Stimulated activated CD8-positive, alpha-beta memory T cell treated with anti-CD3 and anti-CD28 coated beads, Interleukin-2, amount 100 ng/mL, for 1 hour (primary cell): ENCODE measurements at places on chromosomes 6 and 20.

DNA sequence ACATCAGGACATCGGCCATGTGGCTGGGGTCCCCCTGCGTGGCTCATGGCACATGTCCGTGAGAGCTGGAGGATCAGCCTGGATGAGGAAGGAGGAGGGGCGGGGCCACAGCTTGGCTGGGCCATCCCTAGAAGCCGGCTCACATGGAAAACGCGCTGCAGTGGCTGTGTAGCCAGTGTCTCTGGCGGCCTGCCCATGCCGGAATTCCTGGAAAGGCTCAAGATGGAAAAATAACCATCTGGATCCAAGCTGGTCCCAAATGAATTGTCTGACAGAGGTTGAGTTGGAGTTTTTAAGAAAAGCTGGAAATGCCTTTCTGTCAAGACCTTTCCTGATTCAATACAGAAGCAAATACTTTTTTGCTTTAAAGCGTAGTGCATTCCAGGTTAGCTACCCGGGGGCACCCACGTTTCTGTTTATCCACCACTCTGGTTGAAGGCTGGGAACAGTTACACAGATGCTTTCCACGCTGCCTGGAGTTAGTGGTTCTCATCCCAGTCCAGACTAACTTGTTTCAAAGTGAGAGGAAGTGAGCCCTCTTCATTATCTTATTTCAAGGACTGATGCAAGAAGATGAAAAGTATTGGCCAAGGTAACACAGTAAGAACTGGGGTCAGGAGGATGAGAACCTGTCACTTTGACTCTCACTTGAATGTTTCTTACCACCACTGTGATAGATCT is 99.0 kb downstream of the GMPR start:
- DNase-seq, result no peak

DNA sequence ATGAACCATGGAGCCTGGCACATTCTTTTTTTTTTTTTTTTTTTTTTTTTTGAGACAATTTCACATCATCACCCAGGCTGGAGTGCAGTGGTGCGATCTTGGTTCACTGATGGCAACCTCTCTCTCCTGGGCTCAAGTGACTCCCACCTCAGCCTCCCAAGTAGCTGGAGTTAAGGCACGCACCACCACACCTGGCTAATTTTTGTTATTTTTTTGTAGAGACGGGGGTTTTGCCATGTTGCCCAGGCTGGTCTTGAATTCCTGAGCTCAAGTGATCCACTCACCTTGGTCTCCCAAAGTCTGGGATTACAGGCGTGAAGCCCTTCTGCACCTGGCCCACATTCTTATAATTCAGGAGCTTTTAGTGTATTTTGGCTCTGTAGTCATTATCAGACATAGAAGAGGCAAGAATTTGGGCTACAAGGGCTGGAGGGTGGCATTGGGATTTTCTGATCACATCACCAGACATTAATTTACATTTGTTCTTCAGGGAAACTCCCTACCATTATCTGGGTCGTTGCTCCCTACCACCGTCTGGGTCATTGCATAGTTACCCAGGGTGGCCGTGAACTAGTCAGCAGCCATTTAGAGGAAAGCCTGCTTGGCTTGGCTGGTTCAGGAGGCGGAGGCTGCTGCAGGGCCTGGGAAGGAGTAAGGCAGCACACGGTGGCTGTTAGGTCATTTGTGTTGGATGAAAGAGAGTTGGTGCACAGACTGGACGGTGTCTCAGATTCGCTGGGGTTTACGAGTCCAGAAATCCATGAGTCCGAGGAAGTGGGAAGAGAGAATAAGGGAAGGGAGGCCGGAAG is 17.6 kb downstream of the ARID1B start:
- no peak for DNase-seq

DNA sequence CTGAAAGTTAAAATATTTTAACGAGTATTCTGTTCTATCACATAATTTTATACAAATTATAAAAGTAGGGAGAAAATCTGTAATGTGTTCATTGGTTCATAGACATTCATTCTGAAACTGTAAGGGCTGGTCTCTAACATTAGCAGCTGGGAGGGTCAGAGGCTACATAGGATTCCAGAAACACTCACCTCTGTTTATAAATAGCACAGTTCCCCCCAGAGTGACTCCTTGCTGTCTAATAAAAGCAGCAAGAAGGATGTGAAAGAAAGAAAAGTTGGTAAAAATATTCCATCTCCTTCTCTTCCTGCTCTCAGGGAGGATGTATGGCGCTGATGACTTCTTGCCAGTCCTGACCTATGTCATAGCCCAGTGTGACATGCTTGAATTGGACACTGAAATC is 25.3 kb upstream of the NAA20 start:
- no peak for DNase-seq

DNA sequence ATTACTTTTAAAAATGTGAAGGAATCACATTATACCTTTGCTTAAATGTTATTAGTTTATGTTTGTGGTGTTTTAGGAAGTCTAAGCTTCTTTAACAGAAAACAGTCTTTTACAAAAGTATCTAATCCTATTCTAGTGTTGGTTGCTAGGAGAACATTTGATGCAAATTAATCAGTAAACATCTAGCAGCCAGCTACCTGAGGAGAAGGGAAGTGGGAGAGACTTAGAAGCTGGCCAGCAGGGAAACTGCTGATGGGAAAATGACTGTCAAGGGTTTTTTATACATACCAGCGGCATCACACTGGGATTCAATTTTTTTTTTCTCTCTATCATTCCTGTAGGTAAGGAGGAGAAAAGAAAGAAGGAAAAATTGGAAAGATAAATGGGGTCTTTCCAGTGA is 686.0 kb upstream of the MMS22L start:
- no peak for DNase-seq

GRCh38 chr6:52074716-52075115 is 12.7 kb downstream of the PKHD1 start:
- no peak for DNase-seq

DNA sequence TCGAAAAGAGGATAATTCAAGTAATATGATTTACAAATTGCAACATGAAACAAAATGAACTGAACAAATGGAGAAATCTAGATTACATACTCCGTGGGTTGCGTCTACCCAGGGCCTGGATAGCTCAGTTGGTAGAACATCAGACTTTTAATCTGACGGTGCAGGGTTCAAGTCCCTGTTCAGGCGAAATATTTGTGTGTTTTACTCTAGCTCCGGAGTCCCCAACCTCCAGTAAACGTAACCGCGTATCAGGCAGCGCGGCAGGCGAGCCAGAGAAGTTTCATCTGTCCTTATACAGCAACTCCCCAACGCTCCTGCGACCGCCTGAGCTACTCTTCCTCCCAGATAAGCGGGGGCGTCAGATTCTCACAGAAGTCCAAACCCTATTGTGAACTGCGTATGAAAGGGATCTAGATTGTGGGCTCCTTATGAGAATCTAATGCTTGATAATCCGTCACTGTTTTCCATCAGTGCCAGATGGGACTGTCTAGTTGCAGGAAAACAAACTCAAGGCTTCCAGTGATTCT is 176.1 kb downstream of the TRIM27 start:
- DNase-seq, result no peak

GRCh38 chr20:51424270-51425117 is 118.0 kb downstream of the NFATC2 start:
- no peak for DNase-seq

- DNase-seq, result no peak
Measured at GRCh38 chr20:7596541-7596940, 343.7 kb downstream of the HAO1 start.

DNA sequence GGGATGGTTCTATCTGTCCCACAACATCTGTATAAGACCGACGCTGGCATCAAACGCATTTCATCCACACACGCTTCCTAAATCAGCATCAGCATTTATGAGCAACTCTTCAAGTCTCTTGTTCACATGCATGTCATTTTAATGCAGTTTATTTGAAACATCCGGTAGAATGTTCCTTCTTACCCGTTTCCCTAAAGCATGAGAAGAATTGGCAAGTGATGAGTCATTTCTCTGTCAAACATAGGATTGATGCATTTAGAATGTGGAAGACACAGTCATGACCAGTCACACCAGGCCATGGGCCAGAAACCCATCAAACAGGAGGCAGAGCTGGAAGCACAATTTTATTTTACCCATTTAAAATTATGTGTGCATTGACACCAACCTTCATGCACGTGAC is 122.8 kb downstream of the UST start:
- DNase-seq, result no peak

GRCh38 chr6:73579851-73580246 is 59.0 kb upstream of the EEF1A1 start:
- DNase-seq, result no peak

GRCh38 chr20:46330072-46330763 is 21.9 kb upstream of the CDH22 start:
- DNase-seq, result no peak

GRCh38 chr6:70956451-70957283 is at the start of gene B3GAT2:
Gene B3GAT2 (minus strand): TSS chr6:70957060. CDS start chr6:70956429, 631 bp downstream.
- no peak for DNase-seq

- no peak for DNase-seq
Measured at GRCh38 chr6:83062225-83062624, 3.4 kb downstream of the UBE3D start.

GRCh38 chr6:37696841-37697662 is 631 bp downstream of the MDGA1 start:
- DNase-seq, result peak; percentile 14

- no peak for DNase-seq
Measured at GRCh38 chr6:169215201-169215681, 38.4 kb downstream of the THBS2 start.

GRCh38 chr6:83365931-83366330 is 64.9 kb downstream of the ME1 start:
- no peak for DNase-seq

- DNase-seq, result no peak
Measured at GRCh38 chr20:58312836-58313235, 3.3 kb downstream of the RAB22A start.

- peak; percentile 69 for DNase-seq
Measured at GRCh38 chr6:292506-293192, 362 bp downstream of the DUSP22 start.

GRCh38 chr6:108746366-108746765 is 101.9 kb upstream of the ARMC2 start:
- no peak for DNase-seq

DNA sequence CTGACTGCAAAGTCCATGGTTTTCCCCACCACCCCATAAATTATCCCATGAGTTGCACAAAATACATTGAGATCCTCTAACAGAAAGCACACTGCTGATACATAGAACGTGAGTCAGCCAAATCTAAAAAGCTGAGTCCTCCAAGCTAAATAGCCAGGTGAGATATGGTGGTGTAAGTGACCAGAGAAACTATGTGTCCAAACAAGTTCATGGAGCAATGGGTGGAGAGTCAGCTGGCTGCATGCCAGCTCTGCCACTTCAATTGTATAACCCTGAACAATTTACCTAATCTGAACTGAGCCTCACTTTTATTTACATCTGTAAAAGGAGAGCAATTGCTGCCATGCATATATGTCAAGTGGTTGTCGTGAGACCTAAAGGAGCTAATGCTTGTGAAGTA is 9.7 kb downstream of the SNAP25 start:
- no peak for DNase-seq

- no peak for DNase-seq
Measured at GRCh38 chr6:16491666-16492313, 253.4 kb downstream of the GMPR start.

- no peak for DNase-seq
Measured at GRCh38 chr20:59469267-59470252, 134.8 kb upstream of the PHACTR3 start.

GRCh38 chr6:158668707-158669103 is 18.9 kb downstream of the SYTL3 start:
- DNase-seq, result no peak

GRCh38 chr20:51902933-51903332 is 100.6 kb upstream of the SALL4 start:
- DNase-seq, result no peak

- DNase-seq, result no peak
Measured at GRCh38 chr20:14644306-14645097, 307.1 kb upstream of the FLRT3 start.

GRCh38 chr6:11705069-11705468 is 73.5 kb downstream of the ADTRP start:
- DNase-seq, result no peak

DNA sequence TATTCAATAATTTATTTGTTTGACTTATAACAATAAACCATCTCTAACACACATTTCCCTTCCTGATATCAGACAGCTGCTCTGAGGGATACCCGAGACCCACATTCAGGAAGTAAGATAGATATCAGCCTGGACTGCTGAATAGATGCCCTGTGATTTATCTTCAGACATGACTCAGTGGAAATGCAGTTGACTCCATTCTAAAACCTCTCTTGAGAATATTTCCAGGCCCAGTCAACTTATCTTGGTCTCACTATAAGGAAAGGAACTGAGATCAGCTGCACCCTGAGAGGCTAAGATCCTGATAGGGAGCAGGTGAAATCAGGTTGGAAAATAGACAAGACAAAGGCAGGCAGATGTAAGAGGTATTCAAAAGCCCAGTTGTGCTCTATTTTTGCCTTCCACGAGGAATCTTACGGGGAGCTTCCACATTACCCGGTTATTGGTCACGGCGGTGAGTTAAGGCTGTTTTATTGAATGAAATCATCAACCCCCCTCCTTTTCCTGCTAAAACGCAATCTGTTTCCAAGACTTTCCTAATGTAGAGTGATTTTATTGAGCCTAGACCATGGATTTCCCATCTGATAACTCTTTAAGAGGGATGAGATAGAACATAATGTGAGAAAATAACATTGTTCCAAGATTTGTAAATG is 25.5 kb downstream of the C6orf15 start:
- no peak for DNase-seq

- DNase-seq, result no peak
Measured at GRCh38 chr20:1255675-1256074, 10.4 kb upstream of the SNPH start.

DNA sequence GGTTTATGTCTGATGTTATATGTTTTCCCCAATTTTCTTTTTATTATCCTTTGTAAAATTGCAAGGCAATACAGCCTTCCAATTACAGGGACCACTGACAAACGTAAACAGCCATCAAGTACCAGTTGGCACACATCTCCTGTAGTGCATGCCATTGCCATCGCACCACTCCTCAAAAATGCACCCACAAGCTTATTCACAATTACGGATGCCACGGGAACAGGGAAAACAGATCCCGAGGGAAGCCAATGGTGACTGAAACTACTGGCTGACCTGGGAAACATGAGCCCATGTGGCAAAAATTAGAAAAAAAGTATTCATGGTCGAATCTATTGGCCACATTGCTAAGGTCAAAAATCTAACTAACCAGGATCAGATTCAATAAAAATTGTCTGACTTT is 395.2 kb downstream of the PAX1 start:
- DNase-seq, result no peak

DNA sequence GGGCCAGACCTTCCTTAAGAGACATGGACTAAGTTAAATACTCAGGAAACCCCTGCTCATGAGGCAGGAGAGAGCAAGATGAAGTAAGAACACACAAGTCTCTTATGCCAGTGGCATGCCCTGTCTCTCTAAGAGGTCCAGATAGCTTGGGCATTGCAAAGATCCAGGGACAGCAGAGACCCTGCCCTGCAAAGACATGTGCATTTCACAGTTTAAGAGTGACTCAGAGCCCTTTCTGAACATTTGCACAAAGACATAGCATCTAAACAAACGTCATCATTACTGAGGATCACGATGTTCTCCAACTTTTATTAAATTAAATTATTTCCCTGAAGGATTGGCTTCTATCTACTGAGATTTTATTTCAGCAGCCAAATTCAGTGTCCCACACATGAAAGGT is 230.5 kb upstream of the RIN2 start:
- no peak for DNase-seq

GRCh38 chr20:973785-974194 is 28.3 kb downstream of the RSPO4 start:
- no peak for DNase-seq

GRCh38 chr20:44716309-44717106 is 1.3 kb downstream of the CCN5 start:
- no peak for DNase-seq

- no peak for DNase-seq
Measured at GRCh38 chr20:46164254-46164653, 46.1 kb downstream of the CD40 start.
